ENCODE measurements at places on chromosomes 5 and 9.

DNA sequence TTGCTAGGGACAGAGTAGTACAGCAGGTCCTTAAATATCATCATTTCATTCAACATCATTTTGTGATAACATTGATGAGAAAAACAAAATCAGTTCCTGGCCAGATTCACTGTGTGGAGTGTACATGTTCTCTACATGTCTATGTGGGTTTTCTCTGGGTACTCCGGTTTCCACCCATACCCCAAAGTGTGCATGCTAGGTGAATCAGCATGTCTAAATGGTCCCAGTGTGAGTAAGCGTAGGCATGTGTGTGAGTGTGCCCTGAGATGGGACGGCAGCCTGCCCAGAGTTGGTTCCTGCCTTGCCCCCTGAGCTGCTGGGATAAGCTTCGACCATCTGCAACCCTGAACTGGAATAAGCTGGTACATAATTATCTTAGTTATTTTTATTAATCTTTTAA is 16.5 kb upstream of the GLIS3 start:
- no peak for DNase-seq

DNA sequence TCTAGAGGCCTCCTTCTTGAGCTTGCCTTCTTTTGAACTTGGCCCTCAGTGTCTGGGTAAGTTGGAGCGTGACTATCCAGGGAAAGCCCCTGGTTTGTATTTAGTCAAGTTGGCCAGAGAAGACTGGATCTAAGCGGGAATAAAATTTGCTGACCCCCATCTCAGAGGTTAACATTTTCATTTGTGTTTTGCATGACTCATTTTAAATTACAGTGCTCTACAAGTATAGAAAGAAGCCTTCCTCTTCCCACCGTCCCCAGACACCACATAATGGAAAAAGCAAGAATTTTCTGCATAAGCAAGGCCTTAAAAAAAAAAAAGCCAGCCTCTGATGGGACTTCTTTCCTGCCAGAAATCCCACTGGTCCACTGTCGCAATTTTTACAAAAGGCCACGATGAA is 27.2 kb downstream of the PIK3R1 start:
- DNase-seq: no peak

- no peak for DNase-seq
Measured at GRCh38 chr9:12441506-12441905, 251.7 kb upstream of the TYRP1 start.

DNA sequence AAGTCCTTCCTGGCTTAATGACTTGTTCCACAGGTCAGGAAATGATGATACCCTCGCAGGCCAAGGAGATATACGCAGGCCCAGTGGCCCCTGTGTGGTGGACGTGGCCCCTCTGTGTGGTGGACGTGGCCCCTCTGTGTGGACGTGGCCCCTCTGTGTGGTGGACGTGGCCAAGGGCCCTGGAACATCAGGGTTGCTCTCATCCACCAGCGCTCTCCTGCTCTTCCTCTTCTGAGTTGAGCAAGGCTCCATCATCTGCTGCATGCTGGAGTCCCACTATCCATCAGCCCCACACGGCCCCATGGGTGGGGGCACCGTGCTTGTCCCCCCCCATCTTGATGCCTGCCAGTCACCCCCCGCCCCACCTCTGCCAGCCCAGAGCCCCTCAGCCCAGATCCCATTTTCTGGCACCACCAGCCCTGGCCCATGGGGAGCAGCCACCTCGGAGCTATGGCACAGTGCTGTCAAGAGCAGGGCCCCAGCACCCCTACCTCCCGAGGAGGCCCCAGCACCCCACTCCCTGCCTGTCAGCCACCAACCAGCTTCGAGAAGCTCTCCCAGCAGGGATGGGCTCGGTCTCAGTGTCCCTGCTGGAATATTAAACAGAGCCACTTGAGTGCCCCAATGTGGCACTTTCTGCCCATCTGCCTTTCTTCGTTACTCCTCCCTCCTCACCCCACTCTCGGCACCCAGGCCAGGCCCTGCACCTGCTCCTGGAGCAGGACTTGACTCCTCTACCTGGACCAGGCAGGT is 8.1 kb downstream of the LRRC14B start:
- no peak for DNase-seq

- DNase-seq: no peak
Measured at GRCh38 chr5:66222455-66222854, 78.4 kb downstream of the SREK1 start.

DNA sequence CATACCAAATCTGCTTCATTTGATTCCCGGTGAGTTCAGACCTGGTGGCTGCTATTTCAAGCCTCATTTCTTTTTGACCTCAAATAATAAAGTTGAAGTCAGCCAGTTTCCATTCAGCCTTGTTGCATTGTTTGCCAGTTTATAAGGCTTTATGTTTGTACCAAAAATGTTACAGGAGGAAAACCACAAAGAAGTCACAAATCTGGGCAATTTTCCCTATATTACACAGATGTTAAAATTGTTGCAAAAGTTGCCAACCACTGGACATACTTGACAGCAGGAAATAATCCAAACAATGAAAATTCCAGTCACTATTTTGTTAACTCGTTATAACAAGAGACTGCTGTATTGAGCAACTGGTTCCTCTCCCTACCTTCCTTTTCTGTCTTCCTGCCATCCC is 1325.0 kb upstream of the DMAC1 start:
- no peak for DNase-seq

GRCh38 chr9:129209580-129209979 is 31.5 kb upstream of the IER5L start:
- DNase-seq: no peak

GRCh38 chr9:17928228-17928627 is 349.4 kb downstream of the SH3GL2 start:
- DNase-seq: no peak

DNA sequence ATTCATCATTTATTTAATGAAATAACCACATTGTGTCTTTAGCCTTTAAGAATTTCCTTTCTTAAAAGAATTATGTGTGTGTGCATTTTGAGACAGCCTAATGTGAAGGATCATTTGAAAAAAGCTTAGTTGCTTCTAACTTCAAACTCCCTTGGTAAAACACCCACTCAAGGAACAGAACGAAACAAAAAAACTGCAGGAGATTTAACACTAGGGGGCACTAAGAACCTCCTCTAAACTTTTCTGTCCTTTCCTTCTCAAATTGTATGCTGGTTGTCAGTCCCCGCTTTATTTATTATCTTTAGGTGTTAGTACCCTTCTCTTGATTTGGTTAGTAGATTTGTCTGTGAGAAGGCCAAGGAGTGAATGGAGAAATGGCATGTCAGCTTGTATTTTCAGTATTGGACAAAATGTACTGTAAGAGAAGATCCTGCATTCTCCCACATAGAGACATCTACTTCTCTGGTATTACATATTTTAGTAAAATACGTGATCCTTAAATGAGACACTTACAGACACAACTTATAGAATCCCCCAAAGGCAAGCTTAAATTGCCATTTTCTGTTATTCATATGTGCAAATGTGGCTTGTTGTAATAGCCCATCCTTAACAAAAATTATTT is 229.7 kb downstream of the MRPS30 start:
- no peak for DNase-seq

DNA sequence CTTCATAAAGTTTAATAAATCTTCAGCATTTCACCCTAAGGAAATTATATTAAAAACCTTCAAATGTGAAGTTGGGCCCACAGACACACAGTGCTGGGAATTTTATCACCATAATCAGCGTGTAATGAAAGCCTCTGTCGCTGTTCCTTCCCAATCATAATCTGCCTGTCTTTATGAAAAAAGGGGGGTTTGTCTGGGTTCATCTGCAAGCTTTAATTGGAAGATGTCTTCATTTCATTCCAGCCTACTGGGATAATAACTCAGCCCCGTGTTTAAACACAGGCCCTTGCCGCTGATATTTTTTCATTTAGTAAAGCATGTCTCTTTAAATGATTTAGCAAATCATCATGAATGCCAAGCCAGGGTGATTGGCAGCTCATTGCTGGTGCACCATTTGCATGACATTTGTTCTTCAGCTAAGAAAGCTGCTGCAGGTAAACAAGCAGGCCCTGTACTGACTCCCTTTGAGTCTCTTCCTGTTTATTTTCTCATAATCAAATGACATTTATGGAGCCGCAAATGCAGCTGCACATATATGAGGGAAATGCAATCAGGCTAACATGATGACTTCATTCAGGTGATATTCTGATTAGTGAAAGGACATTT is 362.9 kb upstream of the TLE4 start:
- DNase-seq: no peak

Data from stimulated activated CD8-positive, alpha-beta memory T cell treated with anti-CD3 and anti-CD28 coated beads, Interleukin-15, amount 100 ng/mL, for 1 hour (primary cell).